AG08395 (cell line): ENCODE measurements at places on chromosomes 2 and 18.
A peak's percentile ranks its signal among the peaks of the same experiment; 100 is the strongest.

GRCh38 chr2:234300391-234300925 is 196.4 kb downstream of the ARL4C start:
- no peak for DNase-seq

- peak; percentile 83 for DNase-seq
Measured at GRCh38 chr2:232521959-232522622, 1.9 kb downstream of the PRSS56 start.

DNA sequence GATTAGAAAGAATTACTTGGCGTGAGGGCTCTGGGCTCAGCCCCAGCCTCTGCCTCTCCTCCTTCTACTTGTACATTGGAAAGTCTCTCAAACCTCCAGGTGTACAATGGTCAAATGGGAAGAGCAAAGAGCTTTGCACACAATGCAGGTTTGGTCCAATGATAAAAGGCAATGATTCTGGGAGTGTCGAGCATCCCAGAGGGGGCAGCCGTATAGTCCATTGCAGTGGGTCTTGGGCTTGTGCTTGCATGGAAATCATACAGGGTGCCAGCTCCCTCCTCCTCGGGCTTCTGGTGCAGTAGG is 98.0 kb upstream of the NCK2 start:
- DNase-seq = no peak

GRCh38 chr2:126496493-126496892 is 159.5 kb upstream of the GYPC start:
- no peak for DNase-seq

DNA sequence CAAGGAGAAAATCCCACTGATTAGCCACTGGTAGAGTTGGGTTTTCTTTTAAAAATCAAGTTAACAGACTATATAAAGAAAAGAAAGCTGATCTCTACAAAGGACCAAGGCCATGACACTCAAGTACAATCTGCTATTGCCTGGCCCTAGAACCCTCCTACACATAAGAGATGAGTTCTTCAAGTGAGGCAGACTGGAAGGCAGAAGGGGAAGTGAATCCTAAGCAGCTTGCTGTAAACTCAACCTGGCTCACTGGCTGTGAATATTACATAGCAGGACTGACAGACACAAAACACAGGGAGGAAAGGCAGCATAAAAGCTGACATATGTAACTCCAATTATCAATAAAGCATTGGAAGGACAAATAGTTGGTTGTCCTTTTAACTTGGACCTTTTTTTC is 65.4 kb downstream of the TRIP12 start:
- DNase-seq = no peak

- DNase-seq = no peak
Measured at GRCh38 chr18:67109535-67109934, 407.0 kb downstream of the DSEL start.

DNA sequence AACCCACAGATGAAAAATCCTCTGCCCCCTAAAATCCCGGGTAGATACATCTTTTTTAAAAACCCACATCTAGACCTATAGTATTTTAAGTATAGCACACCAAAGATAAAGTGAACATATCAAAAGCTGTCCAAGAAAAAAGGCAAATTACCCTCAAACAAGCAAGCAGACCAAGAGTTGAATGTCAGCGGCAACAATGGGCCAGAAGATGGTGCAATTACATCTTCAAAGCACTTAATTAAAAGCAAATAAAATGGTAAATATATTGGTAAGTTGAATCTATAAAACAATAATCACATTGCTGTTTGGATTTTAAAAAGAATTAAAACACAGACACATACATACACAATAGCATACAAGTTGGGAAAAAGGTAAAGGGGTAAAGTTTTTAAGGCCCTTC is 98.5 kb downstream of the MYOM1 start:
- DNase-seq = no peak

DNA sequence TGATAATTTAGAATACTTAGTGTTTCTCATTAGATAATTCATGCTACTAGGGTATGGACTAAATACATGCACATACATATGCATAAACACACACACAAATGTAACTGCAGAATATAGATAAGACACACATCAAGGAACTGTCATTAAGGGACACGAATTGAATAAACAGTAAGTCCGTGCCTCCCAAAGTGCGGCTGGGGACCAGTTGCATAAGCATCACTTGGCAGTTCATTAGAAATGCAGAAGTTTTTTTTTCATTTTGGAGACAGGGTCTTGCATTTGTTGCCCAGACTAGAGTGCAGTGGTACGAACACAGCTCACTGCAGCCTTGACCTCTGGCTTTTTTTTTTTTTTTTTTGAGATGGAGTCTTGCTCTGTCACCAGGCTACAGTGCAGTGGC is 130.0 kb upstream of the CCDC195 start:
- DNase-seq = no peak

DNA sequence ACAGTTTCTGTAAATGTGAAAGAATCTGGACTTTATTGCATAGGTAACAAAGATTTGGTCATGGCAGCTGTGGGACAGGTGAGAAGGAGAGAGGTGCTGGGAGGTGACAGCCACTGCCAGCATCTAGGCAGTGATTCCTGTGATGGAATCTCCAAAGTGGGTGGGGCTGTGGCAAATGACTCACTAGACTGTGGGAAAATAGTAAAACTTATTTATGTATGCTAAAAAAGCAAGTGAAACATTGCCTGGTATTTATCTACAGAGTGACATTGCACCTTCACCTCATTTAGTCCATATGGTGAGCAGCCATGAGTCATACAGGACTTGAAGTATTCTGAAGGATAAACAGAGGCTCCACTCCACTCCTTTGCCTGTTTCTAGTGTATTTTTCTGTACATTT is 145.3 kb upstream of the MEX3C start:
- DNase-seq = no peak

- no peak for DNase-seq
Measured at GRCh38 chr2:202592566-202592965, 42.2 kb upstream of the FAM117B start.

GRCh38 chr18:44895176-44895798 is 214.6 kb downstream of the SETBP1 start:
- DNase-seq = peak; percentile 50

DNA sequence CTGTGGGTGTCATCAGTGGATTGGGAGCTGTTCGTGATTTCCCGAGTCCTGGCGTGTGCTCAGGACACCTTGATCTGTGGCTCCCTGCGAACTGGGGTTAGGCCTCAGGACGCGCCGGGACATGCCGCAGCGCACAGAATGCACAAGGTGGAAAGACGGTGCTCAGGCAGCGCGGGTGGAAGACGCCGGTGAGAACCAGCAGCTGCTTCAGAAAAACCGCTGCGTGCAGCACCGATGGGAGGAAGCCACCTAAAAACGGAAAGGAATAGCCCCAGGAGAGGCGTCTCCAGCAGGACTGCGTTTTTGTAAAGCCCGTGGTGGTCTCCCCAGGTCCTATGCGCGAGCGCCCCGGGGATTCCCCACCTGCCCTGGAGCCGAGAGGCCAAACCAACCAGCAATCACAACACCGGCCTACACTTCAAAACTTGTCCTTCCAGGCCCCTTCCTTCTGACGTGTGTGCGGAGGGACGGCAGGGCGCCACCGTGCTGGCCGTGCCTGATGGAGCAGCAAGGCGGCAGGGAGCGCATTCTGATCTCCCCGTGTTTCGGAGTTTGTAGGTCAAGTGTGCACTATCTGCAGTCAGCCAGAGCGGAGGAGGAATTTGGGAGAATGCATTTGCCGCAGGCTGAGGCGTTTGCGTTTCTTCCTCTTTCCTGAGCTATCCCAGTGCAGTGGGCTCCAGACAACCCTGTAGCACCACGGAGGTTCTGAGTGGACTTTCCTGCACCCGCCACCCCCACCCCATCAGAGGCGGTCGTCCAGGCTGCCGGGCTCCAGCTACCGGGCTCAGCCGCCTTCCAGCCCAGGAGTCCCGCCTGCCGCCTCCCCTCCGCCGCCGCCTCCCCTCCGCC is 32.2 kb downstream of the RTP5 start:
- no peak for DNase-seq

GRCh38 chr2:155730804-155731203 is 601.7 kb downstream of the NR4A2 start:
- no peak for DNase-seq

GRCh38 chr2:31997653-31998052 is 13.2 kb downstream of the MEMO1 start:
- no peak for DNase-seq

GRCh38 chr2:236577481-236578410 is 8.1 kb downstream of the ACKR3 start:
- no peak for DNase-seq

GRCh38 chr2:147204102-147204501 is 640.7 kb upstream of the ACVR2A start:
- peak; percentile 88 for DNase-seq

DNA sequence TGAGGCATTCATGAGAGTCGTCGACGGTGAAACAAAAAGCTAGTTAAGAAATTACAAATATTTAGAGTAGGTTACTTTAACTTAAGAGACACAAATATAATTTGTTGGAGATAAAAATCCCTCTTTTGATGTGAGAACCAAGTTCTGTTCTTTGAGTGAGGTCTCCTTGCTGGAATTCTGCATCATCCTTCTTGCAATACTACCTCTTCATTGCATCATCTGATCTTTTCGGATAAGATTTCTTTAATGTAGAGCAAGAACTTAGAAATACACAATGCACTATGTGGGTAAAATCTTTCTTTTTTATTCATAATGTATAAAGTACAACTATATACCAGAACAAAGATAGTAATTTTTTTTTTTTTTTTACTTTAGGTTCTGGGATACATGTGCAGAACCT is 118.4 kb downstream of the ARL4C start:
- peak; percentile 21 for DNase-seq

- no peak for DNase-seq
Measured at GRCh38 chr18:73719611-73720010, 428.0 kb downstream of the FBXO15 start.

GRCh38 chr2:101524806-101525430 is 50.0 kb upstream of the RFX8 start:
- DNase-seq = no peak

- DNase-seq = no peak
Measured at GRCh38 chr18:37667836-37668235, 102.2 kb upstream of the CELF4 start.

GRCh38 chr2:215949991-215950404 is 63.4 kb downstream of the MREG start:
- DNase-seq = peak; percentile 52

DNA sequence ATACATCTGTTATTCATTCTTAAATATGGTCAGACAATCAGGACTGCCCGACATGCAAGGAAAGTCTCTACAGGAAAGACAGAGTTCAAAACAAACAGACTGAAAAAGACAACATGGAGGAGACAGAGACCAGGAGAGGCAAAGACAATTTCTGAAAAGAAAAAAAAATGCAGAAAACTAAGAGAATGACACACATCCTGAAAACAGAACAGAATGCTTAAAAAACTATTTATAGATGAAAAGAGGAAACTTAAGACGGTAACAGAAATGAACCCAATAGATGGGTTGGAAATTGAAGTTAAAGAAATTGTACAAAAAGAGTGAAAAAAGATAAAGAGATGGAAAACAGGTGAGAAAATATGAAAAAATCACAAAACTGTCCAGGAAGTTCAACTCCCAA is 95.7 kb downstream of the BCL2 start:
- no peak for DNase-seq

- no peak for DNase-seq
Measured at GRCh38 chr2:129247751-129248150, 731.7 kb upstream of the RAB6C start.

DNA sequence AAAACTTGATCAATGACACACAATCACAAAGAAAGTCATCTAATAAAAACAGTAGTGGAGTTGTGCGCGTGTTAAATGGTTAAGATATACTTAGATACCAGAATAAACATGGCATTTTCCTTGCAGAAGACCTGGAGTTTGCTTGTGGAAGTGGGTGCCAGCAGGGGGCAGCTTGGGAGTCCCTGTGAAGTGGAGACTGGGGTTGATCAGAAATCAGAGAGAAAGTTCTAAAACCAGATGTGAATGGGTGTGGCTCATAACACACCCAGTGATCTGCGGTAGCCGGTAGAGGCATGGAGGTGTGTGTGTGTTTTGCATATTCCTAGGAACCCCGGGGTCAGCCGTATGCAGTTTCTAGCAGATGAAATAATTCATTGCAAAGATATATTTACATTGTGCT is 300.1 kb upstream of the TRIB2 start:
- DNase-seq = peak; percentile 33

DNA sequence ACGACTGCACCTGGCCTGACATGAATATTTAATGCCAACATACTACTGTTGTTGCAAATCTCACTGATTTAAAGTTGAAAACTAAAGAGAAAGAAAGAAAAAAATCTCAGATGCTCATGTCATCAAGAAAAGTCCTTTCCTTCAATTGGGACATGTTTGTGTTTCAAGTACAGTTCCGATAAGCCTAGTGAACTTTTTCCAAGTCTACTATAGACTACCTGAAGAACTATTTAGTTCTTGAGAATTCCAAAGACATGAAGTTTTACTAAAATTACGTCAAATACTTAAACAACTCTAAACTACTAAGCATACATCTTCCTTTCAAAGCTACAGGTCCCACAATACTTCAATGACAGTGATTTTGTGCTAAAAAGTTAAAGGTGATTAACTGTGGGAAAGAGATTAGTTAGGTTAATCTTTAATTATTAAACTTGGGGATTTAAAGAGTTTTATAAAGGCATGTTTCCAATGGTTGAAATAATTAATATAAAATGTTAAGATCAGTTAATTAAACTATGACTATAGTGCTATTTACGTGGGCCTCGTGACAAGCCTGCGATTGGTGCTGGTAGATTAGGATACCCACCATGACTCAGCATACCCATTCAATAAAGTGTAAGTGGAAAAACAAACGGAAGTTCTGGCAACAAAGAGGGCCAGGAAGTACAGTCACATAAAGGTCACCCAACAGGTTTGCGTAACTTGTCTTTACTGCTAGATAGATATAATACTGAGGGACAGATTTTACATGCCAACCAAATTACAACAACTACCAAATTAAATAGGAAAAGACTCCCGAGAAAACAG is 55.5 kb downstream of the SEPTIN10 start:
- peak; percentile 26 for DNase-seq

DNA sequence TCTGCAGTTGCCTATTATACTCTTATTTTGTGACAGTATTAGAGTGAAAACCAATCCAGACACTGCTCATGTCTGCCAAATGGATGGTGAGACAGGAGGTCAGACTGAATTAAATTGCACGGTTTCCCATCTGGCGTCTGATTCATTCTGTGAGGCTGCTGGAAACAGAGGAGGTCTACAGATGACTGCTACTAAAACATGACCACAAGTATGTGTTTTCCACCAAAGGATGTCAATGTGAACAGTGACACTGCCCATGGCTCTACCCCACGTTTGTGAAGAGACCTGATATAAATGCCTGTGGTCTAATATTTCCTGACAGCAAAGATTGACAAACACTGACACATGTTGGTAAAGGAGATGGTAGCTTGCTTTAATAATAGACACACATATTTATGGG is 104.3 kb upstream of the ST6GAL2 start:
- DNase-seq = peak; percentile 85
